ENCODE measurements at places on chromosomes 7 and 10.

GRCh38 chr10:29535778-29536453 lies 98.9 kb downstream of the SVIL start:
- DNase-seq, result no peak

DNA sequence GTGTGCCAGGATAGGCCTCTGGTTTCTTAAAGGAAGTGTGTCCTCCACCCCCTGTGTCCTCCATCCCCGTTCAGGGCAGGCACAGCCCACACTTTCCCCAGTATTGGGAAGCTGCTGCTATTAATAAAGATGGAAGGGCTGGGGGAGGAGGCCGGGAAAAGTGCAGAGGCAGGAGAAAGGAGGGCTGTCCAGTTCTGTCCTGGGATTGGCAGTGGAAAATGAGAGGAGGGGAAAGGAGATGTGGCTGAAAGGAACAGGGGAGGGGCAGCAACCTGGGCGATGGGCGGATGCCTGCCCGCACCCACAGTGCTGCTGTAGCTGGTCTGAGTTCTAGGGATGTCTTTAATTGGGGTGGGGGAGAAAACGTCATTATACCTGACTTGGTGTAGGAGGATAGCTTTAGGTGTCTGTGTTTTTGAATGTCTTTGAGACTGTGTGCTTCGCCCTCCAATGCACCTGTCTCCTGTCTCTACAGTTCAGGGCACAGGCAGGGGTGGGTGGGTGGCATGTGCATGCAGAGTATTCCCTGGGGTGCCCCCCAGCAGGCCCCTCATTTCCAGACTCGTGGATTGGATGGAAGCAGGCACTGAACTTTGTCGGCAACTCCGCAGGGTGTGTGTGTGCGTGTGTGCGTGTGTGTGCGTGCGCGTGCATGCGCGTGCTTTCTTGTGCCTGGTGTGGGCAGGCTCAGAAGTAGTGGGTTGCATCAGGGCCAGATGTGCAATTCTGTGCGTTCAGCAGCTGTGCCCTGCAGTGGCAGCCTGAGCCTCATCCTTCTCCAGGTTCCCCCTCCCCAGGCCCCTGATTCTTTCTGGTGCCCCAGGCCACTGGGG lies 2.5 kb downstream of the TRIM8 start:
- peak; percentile 74 for DNase-seq

DNA sequence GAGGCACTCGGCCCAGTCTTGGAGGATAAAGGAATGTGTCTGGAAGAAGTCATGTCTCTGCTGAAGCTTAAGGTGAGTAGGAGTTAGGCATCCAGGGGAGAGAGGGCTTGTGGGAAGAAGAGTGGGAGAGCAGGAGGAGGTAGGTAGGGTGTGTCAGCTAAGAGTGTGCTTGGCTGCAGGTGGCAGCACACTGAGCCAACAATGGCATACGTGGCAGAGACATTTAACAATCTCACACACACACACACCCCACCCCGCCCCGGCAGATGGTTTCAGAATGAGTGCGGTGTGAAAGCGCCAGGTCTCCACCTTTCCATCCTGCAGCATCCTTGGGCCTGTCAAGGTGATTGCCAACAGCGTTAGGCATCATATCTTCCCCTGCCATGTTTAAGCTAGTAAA lies 11.2 kb upstream of the ARPC1A start:
- no peak for DNase-seq

GRCh38 chr10:47358457-47358856 lies 10.3 kb downstream of the RBP3 start:
- DNase-seq, result no peak

DNA sequence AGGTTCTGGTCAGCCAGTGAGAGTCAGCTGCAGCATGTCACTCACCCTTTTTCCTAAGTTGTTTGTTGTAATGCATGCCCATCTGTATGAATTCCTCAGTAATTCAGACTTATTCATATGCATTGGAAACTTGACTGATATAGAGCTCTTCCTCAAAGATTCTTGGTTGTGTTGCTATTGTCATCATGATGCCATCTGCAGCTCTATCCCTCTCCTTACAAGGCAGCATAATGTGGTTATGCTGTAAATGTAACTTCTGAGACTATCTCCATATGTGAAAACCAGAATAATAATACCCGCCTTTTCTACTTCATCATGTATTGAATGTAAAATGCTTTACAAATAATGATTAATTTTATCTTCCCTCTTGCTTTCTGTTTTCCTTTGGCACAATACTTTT lies 252.6 kb upstream of the MTPN start:
- no peak for DNase-seq

GRCh38 chr10:14020037-14020664 lies 310.6 kb downstream of the FRMD4A start:
- no peak for DNase-seq

DNA sequence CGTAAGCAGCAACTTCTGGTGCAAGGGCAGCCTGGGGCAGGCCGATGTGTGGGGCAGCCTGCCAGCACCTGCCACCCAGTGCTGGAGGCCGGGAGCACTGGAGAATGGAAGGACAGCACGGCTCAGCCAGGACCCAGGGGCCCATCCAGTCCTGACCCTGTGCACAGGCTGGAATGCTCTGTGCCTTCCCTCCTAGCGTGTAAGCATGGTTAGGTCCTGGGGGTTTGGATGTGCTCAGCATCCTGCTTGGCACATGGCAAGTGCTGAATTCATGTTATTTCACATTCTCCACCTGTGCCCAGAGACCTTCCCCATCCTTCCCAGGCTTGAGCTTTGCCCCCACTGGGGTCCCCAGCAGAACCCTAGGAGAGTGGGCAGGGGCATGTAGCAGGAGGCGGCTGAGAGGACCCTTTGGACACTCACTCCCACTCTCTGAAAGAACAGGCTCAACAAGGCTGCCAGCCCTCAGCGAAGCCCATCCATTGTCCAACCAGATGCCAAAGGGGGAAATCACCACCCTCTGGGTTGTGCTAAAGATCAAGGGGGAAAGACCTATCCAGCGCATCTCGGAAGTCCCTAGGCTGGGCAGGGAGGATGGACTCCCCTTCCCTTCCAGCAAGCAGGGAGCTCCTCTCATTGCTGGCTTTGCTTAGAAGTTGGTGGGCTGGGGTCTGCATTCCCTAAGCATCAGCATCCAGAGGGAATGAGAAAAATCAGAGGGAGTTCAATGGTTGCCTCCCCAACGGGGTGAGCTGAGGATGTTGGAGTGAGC lies 29.7 kb downstream of the ANXA8 start:
- DNase-seq, result no peak

DNA sequence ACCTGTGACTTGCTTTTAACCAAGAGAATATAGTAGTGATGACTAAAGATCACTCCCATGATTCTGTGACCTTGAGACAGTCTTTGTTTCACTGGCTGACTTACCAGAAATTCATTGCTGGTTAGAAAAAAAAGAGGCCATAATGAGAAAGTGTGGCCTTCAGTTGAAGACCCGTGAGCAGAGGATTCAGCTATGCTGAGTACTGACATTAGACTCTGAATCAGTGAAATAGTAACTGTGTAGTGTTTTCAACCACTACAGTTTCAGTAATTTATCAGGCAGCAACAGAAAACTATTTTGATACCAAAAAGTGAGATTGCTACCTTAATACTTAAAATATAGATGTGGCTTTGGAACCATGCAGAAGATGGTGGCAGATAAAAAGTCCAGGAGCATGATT lies 298.0 kb upstream of the KCND2 start:
- no peak for DNase-seq

- DNase-seq, result no peak
Observed at GRCh38 chr7:24500599-24500998, 72.7 kb upstream of the PALS2 start.

GRCh38 chr7:30887464-30887872 lies 24.2 kb upstream of the AQP1 start:
- no peak for DNase-seq

GRCh38 chr10:48309711-48310226 lies 3.3 kb downstream of the MAPK8 start:
- no peak for DNase-seq

- DNase-seq, result no peak
Observed at GRCh38 chr7:111783854-111784253, 221.6 kb upstream of the IMMP2L start.

GRCh38 chr10:119022846-119023552 lies 6.5 kb upstream of the NANOS1 start:
- DNase-seq, result no peak

DNA sequence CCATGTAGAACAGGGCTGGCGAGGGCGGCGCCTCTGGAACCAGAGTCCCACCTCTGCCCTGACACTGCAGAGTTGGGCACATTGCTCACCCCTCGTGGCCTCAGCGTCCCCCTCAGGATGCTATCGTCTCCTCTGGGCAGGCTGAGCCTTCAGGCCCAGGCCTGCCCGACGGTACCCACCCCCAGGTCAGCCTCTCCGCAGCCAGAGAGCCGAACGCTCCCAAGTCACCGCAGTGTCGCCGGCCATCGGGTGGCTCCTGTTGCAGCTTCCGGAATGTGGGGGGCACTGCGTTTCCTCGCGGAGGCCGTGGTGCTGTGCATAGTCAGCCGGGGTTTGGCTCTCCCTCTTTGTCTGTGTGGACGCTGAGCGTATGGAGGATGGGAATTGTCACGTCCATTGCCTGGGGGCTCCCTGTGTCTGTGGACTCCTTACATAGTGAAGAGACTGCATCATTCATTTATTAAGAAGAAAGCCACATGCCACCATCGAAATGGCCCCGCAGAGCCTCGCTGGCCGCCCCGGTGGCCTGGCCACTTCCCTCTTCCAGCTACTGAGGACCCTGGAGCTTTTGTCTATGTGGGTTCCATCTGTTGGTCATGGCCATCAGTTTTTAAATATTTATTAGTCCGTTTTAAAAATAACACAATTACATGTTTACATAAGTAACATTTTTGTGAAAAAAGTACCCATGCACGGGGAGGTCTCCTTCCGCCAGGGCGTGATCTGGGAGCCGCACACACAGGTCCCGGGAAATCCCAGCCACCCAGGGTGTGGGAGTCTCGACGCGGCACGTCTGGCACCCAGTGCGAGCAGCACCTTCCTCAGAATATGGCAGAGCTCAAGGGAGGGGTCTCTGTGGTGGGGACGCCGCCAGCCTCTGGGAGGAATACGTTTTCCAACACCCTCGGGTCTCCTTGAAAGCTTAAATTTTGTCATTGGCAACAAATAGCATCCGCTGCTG lies 15.6 kb downstream of the NKX6-2 start:
- no peak for DNase-seq

GRCh38 chr10:102416695-102417094 lies 1.9 kb downstream of the PSD start:
- DNase-seq, result no peak

- DNase-seq, result peak; percentile 73
Observed at GRCh38 chr7:39414224-39415035, 151.8 kb upstream of the YAE1 start.

- peak; percentile 69 for DNase-seq
Observed at GRCh38 chr10:89207181-89207800, at the start of gene CH25H. CH25H (minus strand) TSS chr10:89207317; CDS start chr10:89207292, 25 bp downstream.

DNA sequence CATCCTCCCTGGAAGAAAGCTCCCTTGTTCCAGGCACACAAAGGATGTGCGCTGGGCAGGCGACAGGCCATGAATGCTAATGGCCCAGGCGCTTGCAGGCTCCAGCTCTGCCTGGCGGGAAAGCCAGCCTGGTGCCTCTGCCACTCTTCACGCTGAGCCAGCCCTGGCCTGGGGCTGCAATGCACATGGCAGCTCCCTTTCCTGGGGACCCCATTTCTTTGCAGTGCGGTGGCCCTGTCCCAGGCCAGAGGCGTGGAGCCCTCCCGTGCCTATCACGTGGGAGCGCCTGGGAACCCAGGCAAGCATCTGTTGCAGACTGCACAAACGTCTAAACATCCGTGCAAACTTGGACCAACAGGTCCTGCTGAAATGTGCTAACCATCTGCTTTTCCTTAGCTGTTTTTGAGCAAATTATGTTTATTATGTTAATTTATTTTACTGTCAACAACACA lies 152.1 kb upstream of the LYZL2 start:
- no peak for DNase-seq

GRCh38 chr7:88095-88926 lies 104.1 kb upstream of the FAM20C start:
- DNase-seq, result no peak

GRCh38 chr10:88115407-88115806 lies 252.0 kb downstream of the PTEN start:
- no peak for DNase-seq

GRCh38 chr10:119339109-119339508 lies 131.7 kb downstream of the GRK5 start:
- no peak for DNase-seq

DNA sequence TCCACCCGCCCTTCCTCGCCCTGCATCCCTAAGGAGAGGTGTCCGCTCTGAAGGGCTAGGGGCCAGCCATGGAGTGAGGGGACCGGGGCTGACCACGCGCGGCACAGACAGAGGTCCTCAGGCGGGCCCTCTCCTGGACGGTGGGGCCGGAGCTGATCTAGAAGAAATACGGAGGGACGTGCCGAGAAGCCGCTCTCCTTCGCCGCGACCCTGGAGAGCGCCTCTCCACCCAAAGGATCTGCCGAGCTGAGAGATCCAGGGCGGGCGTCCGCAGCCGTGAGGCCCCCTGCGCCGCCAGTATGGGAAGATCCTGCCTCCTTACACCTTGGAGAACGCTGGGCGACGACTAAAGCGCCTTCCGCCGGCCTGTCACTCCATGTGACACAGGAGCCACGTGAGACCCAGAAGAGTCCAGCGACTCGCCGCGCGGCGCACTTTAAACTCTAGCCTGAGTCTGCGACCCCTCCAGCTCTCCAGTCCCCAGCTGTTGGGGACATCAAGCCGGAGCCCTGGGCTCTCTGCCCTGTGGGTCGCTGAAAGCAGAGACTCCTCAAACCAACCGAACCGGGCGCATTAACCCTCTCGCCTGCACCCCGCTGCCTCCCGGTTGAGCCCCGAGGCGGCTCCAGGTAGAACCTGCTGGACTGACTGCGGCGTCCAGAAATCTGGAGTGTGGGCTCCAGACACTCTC lies 1.5 kb upstream of the SFMBT2 start:
- no peak for DNase-seq

DNA sequence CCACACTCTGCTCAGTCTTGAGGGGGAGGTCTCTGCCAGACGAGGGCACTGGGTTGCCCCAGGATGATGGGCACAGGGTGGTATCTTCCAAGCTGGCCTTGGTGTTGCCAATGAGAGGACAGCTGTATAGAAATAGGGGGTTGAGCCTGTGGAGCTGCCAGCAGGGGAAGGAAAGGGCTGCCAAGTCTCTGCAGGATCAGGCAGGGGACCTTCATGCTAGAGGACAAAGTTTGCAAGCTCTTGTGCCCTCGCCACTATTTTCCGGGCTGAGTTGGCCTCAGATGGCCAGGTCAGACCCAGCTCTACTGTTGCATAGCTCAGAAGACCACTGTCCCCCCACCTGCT lies 68.7 kb downstream of the ARHGAP22 start:
- DNase-seq, result no peak

GRCh38 chr10:66714741-66715140 lies 211.1 kb upstream of the LRRTM3 start:
- no peak for DNase-seq

DNA sequence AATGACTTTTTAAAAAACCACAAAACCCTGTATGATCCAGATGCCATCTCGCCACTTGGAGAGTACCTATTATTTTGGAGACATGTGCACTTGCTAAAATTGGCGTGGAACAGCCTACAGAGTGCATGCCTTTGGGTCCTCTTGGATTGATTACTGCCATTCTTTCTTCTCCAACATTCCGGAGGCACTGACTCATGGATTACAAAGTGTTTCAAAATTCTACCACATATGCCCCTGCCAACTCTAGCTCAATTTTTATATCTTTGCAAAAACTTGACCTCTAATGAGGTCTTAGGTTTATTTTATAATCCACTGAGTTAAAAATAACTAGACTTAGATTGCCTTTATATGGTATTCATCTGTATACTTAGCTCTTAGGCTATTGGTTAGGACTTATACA lies 55.8 kb upstream of the KIF5B start:
- DNase-seq, result no peak
